Stimulated activated CD8-positive, alpha-beta memory T cell treated with anti-CD3 and anti-CD28 coated beads, Interleukin-2, amount 100 ng/mL, for 48 hours (primary cell): ENCODE measurements at places on chromosomes 4 and X.
A peak's percentile ranks its signal among the peaks of the same experiment; 100 is the strongest.

GRCh38 chr4:109590905-109591304, 30.9 kb downstream of the MCUB start:
- no peak for DNase-seq

- no peak for DNase-seq
Observed at GRCh38 chrX:13432414-13433297, 112.8 kb upstream of the ATXN3L start.

- DNase-seq, result no peak
Observed at GRCh38 chrX:12985331-12985730, 10.4 kb downstream of the TMSB4X start.

DNA sequence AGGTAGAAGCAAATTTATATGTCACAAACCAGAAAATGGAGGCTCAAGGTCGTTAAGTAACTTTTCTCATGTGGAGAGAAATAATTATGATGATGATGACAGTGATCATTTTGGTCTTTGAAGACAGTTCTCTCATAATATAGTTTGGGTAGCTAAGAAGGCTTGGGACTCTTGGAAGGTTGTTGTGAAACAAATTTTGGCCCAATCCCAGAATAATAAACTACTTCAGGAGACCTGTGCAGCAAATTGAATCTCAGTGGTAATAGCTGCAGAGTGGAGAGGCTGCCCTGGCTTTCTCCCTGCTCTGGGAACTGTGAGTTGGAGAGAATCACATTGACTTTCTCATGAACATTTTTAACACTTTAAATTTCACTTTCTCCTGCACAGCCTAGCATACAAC, 217.2 kb upstream of the BOD1L1 start:
- DNase-seq, result no peak

- peak; percentile 34 for DNase-seq
Observed at GRCh38 chrX:151359931-151360871, 36.8 kb upstream of the VMA21 start.

- DNase-seq, result no peak
Observed at GRCh38 chr4:88242144-88242543, 42.2 kb downstream of the PPM1K start.

GRCh38 chrX:99371976-99372595, 1038.0 kb downstream of the PCDH19 start:
- no peak for DNase-seq

GRCh38 chr4:1416948-1417260, 10.7 kb upstream of the NKX1-1 start:
- no peak for DNase-seq

GRCh38 chrX:71365875-71366673, at the start of gene TAF1:
TSS of gene TAF1 (plus strand) at chrX:71366357. CDS start at chrX:71366375, 18 bp downstream.
- DNase-seq, result peak; percentile 81

- no peak for DNase-seq
Observed at GRCh38 chr4:127997534-127998388, 32.6 kb downstream of the ABHD18 start.

GRCh38 chrX:119240356-119240755, 4.3 kb downstream of the PGRMC1 start:
- DNase-seq, result no peak

- DNase-seq, result no peak
Observed at GRCh38 chr4:155407480-155407879, 30.7 kb upstream of the MAP9 start.

DNA sequence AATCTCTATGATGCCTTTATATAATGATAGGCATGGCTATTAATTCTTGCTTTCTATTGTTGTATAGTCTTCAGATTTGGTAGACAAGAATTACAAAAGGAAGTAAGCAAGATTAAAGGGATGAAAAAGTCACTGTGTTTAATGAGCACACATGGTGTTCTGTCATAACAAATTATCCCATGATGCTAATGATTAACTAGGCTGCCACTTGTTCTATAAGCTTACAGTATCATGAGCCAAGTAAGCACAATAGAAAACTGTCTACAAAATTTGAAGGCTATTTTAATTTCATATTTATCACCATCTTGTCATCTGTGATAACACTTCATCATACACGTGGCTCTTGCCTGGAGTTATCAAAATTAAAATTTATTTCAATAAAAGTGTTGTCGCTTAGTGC, 466.7 kb downstream of the GASK1B start:
- no peak for DNase-seq

- no peak for DNase-seq
Observed at GRCh38 chr4:13851085-13851940, 223.8 kb upstream of the BOD1L1 start.

GRCh38 chrX:154436983-154437752, at the start of gene GDI1:
TSS of gene GDI1 (plus strand) at chrX:154437154. CDS start at chrX:154437255, 101 bp downstream.
- DNase-seq, result peak; percentile 33

DNA sequence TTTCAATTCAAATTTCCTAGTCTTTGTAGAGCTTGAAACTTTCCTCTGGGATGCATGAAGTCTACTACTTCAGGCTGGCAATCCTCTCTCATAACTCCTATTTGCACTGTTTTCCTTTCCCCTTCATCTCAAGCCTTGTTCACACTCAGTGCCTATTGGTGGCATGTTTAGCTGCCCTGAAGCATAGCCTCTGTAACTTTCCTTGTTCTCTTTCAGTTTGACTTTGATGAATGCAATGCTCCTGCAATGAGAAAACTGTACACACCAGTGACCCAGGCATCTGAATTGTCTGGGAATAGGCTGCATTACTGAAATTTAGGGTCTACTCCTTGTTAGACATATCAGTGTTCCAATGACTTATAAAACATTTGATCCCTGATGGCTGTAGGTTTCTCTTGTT, 81.7 kb downstream of the ANK2 start:
- DNase-seq, result no peak

GRCh38 chr4:158190718-158191117, 17.9 kb upstream of the GASK1B start:
- DNase-seq, result no peak

DNA sequence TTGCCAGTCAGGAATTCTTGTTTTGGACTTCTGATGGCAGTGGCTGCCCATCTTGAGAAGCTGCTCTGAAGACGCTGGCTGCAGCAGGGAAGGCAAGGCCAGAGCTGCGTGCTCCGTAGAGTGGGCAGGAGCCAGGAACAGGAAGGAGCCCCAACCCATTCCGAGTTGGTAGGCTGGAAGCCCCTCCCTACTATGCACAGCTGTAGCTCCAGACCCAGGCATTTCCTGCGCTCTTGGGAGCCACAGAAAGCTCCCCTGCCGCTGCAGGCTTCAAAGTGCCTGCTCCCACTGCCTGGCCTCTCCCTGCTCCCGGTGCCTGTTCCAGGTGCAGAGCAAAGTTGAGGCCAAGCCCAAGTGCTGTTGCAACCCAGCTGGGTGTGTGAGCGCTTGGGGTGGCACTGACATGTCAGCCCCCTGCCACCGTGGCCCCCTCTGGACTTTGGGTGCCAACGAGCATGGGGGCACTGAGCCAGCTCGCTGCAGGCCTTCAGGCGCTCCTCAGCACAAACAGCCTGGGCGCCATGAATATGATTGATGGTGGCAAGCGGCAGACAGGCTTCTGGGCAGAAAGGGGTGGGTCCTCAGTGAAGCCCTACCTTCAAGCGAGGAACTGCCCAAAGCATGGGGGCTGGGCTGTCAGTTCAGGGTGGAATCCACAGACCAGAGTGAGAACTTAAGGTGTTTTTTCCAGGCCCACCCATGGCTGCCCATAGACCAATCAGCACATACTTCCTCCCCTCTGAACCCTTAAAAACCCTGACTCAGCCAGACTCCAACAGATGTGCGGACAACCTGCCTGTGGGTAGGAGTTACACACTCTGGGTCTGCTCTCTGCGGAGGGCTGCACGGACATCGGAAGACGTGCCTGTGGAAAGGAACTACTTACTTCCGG, 677.2 kb upstream of the INTU start:
- DNase-seq, result no peak
